ENCODE measurements at places on chromosomes 11 and 22.

- DNase-seq = no peak
Observed at GRCh38 chr11:47887910-47888569, 39.9 kb upstream of the NUP160 start.

- no peak for DNase-seq
Observed at GRCh38 chr11:35142481-35143075, 3.6 kb downstream of the CD44 start.

DNA sequence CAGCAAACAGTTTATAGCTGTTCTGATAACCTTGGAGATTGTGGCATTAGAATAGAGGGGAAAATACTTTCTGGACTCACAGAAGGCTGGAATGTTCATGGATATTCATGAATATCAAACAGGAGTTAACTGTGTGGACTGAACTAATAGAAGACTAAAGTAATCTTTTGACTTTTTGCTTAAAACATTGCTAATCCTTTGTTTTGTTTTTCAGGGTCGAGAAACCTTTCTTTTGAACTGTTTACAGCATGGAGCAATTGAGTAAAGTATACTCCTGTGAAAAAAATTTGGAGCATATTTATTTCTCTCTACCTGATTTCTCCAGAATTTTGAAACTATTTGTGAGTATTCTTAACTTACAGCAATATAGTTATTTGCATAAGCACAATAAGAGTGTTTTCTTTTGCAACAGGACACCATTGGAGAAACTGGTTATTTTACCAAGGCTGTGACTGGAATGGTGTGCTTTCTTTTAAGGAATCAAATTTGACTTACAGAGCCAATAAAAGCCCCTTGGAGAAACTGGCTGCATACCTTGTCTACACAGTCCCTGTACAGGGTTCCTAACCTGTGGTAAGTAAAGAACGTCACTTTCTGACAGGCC, 821.6 kb downstream of the TBC1D22A start:
- no peak for DNase-seq

- DNase-seq = no peak
Observed at GRCh38 chr22:26992556-26992955, 335.2 kb downstream of the MIAT start.

DNA sequence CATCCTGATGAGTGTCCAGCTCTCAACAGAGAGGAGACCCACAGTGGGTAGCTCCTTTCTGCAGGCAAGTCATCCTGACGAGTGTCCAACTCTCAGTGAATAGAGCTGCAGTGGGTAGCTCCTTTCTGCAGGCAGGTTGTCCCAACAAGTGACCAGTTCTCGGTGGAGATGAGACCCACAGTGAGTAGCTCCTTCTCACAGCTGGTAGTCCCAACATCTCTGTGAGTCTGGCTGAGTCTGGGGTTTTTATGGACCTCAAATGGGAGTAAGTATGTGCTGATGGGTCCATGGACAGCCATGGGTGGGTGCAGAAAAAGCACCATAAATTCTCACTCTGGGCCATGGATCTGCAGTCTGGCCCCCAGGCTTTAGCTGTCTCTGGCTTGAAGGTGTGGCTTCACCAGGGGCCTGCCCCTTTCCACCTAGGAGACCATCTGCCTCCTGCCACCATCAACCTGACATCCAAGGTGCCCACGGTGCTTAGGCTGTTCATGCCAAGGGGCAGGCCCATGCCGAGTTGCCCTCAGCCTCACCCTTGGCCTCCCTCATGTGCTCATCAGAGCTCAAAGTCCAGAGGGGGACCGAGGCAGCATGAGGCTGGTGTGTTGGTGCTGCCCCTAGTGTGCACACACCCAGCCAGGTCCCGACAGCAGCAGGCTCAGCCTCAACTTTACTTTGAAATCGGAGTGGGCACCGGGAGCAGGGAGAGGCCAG, 15.3 kb downstream of the NPAT start:
- DNase-seq = no peak

DNA sequence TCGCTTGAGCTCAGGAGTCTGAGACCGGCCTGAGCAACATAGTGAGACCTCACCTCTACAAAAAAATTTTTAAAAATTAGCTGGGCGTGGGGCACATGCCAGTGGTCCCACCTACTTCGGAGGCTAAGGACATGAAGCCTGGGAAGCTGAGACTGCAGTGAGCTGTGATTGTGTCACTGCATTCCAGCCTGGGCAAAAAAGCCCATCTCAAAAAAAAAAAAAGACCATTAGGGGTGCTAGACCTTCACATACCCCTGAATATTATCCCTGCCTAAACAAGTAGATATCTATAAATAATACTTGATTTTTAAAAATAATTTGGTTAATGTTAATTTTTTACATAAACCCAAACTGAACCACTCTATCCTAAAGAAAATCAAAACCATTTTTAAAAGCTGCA, 24.2 kb downstream of the NUP98 start:
- no peak for DNase-seq

GRCh38 chr11:48062649-48063048, 82.3 kb downstream of the PTPRJ start:
- no peak for DNase-seq

GRCh38 chr11:116085031-116085635, 580.9 kb upstream of the CADM1 start:
- no peak for DNase-seq

GRCh38 chr11:107752949-107753822, 41.3 kb upstream of the SLN start:
- no peak for DNase-seq

DNA sequence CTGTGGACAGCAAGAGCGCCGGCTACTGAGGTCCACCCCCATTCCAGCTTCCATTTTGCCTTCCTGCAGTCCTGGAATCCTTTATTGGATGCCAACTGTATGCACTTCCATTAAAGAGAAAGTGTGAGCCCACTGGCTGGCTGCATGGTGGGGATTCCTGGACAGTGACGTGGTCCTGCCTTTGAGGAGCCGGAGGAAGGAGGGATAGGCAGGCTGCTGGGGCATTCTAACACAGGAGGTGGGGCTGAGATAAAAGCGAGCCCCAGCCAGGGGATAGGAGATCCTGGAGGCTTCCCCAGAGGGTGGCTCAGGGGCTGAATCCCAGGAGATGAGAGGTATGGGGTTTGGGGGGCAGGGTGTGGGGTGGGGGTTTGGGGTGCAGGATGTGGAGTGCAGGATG, 984.7 kb downstream of the BRD1 start:
- DNase-seq = no peak

- DNase-seq = no peak
Observed at GRCh38 chr11:126054408-126054807, 8.3 kb downstream of the CDON start.

DNA sequence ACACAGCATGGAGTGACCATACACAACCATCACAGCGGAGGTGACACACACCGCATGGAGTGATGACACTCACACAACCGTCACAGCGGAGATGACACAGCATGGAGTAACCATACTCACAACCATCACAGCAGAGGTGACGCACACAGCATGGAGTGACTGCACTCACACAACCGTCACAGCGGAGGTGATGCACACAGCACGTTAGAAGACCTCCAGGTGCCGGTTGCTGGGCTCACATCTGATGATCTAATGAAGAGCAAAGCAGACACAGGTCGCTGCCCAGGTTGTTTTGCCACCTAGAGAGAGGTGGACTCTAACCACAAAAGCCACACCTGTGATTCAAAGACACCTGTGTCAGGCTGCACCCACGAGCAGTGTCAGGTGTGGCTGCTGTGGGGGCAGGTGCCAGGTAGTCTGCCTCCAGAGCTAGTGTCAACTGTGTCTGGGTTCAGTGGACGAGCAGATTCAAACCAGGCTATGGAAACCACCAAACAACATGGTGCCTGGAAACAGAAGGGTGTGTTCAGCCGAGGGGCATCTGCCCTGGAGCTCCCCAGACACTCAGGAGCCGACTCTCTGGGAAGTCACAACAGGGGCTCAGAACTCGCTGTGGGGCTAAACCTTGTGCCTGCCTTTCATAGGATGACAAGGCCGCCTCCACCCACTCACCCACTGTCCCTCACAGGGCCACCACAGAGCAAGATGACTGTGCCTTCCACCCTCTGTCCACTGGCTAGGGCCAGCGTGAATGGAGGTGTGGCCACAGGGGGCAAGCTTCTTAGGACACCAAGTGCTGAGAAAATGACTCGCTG, 608.2 kb downstream of the TBC1D22A start:
- DNase-seq = no peak

GRCh38 chr11:47057365-47057764, 119.3 kb downstream of the ARFGAP2 start:
- DNase-seq = no peak

DNA sequence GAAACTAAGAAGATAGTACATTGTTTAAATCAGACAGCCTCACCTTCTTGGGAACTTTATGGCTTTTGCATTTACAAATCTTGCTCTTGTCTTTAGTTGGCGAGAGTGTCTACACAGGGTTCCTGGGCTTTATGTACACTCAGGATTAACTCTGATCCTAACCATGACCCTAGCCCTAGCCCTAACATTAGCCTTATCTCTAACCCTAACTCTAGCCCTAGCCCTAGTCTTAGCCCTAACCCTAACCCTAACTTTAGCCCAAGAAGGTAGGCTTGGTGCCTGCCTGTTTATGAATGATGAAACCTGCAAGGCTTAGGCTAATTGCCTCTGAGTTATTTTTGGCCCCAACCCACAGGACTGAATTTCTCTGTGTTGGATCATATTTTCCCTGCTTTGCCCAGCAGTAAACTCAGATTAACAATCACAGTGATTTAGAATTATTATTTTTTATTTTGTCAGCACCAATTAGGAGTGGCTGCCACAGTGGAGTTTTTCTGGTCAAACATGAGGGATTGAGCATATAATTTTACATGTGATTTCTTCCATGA, 44.1 kb upstream of the OR9Q1 start:
- no peak for DNase-seq

DNA sequence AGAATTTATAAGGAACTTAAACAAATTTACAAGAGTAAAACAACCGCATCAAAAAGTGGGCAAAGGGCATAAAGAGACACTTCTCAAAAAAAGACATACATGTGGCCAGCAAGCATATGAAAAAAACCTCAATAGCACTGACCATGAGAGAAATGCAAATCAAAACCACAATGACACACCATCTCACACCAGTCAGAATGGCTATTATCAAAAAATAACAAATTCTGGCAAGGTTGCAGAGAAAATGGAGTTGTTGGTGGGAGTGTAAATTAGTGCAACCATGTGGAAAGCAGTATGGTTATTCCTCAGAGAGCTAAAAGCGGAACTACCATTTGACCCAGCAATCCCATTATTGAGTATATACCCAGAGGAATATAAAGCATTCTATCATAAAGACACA, 866.8 kb upstream of the TENM4 start:
- DNase-seq = no peak

DNA sequence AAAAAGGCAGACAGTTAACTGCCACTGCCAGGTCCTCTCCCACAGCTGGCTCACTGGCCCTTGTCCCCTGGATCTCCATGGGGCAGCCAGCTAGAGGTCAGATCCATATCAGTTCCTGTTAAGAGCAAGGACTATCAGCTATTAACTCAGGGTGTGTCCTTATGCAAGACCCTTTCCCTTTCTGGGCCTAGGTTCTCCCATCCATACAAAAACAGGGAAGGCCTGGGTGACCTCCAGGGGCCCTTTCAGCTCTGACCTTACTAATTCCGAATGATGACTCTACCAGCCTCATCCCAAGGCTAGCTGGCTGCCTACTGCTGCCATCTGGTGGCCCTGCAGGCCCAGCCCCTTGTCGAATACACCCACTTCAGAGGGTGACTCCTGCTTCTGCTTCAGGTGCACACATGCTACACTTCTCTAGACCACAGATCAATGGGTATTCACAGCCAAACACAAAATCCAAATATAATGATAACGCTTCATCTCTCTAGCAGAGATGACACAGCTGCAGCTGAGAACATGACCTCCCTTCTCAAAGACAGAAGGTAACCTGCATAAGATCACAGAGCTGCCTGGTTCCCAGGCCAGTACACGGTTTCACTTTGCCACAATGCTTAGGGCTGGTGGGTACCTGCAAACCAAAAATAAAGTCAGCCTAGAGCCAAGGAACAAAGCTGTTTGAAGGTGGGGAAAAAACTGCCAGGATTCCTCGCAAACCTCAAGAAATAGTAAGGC, 34.1 kb downstream of the SERGEF start:
- no peak for DNase-seq

- no peak for DNase-seq
Observed at GRCh38 chr11:104402812-104403521, 239.0 kb upstream of the PDGFD start.

- DNase-seq = no peak
Observed at GRCh38 chr11:126810776-126811175, 189.8 kb downstream of the KIRREL3 start.

DNA sequence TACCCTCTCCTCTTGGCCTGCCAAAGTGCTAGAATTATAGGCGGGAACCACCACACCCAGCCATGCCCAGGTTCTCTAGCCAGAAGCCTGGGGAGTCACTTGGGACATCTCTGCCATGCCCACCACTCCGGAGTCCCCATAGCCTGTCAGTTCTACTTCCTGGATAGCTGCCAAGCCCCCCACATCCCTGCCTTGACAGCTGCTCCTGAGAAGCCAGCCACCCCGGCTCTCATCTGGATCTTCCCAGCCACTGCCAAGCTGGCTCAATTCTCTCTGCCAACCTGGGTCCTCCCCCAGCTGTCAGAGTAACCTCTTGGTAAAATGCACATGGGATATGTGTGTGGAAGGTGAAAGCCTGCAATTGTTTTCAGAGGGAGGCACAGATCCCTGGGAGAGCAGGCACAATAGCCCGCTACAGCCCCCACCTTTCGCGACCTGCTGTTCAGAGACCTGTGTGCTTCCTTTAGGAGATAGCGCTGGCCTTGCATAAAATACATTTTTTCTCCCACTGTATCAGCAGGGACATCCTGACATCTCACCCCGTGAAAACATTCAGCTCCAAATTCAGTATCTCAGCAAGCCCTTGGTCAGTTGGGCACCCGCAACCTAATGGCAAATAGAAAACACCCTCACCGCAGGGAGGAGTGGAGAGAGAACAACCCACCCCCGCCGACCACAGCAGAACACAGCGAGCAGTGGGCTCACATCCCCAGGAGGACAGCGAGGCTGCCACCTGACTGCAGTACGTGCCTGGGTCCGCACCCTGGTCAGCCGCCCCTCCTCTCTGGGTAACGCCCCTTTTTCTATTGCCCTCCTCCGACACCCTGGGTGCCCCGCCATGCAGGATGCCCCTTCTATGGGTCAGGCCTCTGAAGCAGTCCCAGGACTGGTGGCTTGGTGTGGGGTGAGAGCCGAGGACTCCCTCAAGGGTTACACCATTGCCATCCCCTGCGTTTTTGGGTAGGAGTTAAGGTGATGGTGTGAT, 1342.2 kb downstream of the BRD1 start:
- DNase-seq = no peak
